Fibroblast of gingiva (primary cell): ENCODE measurements at places on chromosomes 2 and 18.
A peak's percentile ranks its signal among the peaks of the same experiment; 100 is the strongest.

DNA sequence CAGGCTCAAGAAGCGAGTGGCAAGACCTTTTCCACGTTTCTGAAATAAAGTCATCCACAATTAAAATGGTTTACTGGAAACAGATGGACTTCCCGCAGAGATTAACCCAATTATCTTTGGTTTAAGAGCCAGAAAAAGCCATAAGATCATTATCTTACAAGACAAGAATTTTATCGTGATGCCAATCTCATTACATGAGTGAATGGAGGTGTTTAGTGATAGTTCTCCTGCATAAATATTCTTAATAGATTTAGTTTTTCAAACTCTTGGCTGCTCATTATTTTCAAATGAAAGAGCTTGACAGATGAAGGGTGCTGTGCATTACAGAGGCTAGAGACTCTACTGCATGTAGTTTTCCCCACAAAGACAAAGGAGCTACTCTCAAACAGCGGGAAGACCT is 1028.4 kb upstream of the PIK3C3 start:
- DNase-seq = no peak

GRCh38 chr2:95208106-95208505 is 785 bp downstream of the ZNF892 start:
- no peak for DNase-seq

GRCh38 chr2:159326569-159327255 is 40.2 kb upstream of the WDSUB1 start:
- peak; percentile 85 for DNase-seq

- no peak for DNase-seq
Observed at GRCh38 chr2:161964160-161964559, 109.9 kb downstream of the DPP4 start.

DNA sequence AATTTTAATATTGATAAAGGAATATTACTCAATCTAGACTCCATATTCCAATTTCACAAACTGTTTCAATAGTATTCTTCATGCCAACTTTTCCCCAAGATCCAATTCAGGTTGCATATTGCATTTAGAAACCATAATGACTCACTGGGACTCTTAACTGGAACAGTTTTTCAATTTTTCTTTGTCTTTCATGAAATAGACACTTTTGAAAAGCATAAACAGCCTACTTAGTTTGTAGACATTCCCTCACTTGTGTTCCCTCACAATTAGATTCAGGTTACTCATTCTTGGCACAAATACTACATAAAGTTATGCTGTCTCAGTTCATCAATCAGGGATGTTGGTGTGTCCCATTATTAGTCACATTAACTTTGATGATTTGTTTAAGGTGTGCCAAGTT is 1768.4 kb upstream of the PIK3C3 start:
- no peak for DNase-seq

DNA sequence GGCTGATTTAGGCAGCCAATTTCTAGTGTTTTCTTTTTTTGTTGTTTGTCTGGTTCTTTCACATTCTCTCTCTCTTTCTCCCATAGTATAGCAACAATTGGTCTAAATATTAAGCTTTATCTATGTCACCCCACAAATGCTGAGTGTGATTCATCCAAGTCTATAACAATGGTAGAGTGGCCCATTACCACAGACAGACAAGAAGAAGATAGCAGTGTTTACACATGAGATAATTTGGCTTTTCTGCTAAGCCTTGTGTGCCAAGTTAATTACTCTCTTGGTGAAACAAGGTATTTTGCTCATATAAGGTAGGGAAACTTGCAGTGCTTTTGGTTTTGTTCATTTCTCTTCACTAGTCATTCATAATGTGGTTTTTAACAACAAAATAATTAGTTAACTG is 166.5 kb downstream of the SLC8A1 start:
- no peak for DNase-seq

GRCh38 chr2:18380321-18380720 is 180.1 kb downstream of the RDH14 start:
- peak; percentile 36 for DNase-seq

DNA sequence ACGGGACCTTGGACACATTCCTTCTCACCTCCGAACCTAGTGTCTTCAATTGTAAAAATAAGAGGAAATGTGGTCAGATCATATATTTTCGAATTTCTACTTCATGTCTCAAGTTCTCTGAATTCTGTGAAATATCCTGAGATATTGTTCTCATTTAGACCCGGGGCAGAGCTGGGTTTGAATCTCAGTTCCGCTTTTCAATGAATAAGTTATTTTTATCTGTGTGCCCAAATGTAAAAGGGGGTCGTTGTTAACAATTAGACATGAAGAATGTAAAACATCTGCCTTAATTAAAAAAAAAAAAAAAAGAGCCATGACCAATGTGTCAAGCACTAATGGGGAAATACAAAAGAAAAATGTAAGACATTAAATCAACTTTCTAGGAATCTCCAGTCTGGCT is 48.9 kb upstream of the BCL11A start:
- no peak for DNase-seq

DNA sequence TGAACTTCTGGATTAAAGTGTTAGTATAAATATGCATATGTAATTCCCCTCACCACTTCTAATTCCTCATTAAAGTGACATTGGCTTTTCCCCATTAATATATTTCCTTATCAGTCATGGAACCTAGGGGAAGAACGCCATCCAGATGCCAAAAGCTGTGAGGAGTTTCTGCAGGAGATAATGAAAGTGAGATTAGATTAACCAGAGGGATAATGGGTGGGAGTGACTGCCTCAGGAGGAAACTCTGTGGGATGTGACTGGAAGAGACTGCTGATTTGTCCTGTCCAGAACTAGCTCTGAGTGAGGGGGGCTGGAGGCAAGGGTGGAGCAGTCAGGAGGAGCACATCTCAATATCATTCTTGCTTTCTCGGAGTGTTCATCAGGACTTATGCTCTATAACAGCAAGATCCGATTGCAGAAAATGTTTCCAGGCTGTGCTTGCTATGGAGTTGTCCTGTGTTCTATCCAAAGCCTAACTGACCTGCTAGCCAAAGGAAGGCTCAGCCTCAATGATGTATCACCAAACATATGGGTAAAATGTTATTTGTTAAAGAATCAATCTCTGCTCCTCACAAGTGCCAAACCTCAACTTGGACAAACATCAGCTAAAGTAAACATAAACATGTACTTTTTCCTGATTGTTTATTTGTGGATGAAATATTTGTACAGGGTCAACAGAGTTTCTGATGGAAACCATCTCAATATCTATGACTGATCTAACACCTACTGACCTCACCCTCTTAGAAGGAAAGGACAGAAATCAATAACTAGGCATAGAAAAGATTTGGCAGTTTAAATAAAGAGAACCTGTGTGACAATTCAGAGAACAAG is 118.5 kb downstream of the ASXL3 start:
- no peak for DNase-seq

- DNase-seq = peak; percentile 51
Observed at GRCh38 chr2:101341901-101342624, 33.6 kb upstream of the RNF149 start.

- no peak for DNase-seq
Observed at GRCh38 chr2:179307616-179308371, 43.2 kb upstream of the SESTD1 start.
